Inflammatory macrophage treated with lipopolysaccharide for 4 hours (primary cell): ENCODE measurements at places on chromosomes 1 and 21.

DNA sequence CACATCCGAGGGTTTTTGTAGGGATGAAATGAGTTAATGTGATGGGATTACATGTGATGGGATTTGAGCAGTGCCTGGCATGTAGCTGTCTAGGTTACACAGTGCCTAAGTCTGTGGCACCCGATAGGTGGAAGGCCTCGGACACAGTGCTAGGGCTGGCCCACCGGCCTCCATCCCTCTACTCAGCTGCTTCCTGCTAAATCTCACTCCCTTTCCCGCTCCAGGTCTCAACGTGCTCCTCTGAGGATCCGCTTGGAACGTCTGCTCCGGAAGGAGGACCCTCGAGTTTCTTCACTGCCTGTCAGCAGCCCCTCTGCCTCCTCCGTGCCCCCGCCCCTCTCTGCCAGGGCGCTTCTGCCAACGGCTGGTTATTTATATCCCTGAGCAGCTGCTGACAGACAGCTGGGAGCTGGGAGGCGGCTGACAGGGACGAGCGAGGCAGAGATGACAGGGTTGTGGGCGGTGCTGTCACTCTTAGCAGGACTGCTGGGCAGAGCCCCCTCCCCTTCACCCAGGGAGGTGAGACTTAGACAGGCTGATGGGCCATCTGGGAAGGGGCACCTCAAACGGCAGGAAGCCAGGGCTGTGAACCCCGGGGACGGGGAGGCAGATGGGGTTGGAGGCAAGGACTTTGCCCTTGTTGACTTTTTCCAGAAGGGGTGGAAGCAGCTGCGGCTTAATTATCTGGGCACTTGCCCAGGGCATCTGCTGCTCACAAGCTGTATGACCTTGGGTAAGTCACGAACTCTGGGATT lies 26.6 kb upstream of the LRRN2 start:
- DNase-seq, result no peak

- peak; percentile 79 for DNase-seq
These were observed 47.7 kb upstream of the RHOU start for GRCh38 chr1:228687587-228687986.

GRCh38 chr1:220410611-220411010 lies 117.3 kb upstream of the MARK1 start:
- no peak for DNase-seq

DNA sequence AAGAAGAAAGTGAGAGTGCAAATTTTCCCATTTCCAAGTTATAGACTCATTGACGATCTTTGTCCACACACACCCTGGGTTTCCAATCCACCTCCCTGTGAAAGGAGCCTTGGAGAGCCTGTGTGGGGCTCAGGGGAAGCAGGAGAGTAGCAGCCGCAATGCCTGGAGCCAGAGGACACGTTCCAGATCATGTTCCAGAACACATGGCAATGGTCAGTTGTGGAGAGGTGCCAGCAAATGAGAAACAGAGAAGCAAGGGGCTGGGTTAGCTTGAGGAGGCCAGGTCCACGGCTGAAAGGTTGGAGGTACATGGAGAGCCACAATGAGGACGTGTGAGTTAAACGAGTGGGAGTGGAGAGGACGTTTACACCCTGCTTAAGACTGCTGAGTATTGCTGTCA lies 33.0 kb upstream of the SIPA1L2 start:
- no peak for DNase-seq

- no peak for DNase-seq
These were observed 243.0 kb upstream of the LYPLAL1 start for GRCh38 chr1:218930472-218931241.

GRCh38 chr1:185244015-185244747 lies 72.9 kb downstream of the IVNS1ABP start:
- DNase-seq, result peak; percentile 61
